Stimulated activated CD8-positive, alpha-beta memory T cell treated with anti-CD3 and anti-CD28 coated beads, Interleukin-15, amount 100 ng/mL, for 1 hour (primary cell): ENCODE measurements at places on chromosomes 12 and 14.

GRCh38 chr12:26125400-26126339, 833 bp upstream of the BHLHE41 start:
- DNase-seq: no peak

GRCh38 chr14:104423701-104424405, 155.7 kb upstream of the C14orf180 start:
- DNase-seq: no peak

DNA sequence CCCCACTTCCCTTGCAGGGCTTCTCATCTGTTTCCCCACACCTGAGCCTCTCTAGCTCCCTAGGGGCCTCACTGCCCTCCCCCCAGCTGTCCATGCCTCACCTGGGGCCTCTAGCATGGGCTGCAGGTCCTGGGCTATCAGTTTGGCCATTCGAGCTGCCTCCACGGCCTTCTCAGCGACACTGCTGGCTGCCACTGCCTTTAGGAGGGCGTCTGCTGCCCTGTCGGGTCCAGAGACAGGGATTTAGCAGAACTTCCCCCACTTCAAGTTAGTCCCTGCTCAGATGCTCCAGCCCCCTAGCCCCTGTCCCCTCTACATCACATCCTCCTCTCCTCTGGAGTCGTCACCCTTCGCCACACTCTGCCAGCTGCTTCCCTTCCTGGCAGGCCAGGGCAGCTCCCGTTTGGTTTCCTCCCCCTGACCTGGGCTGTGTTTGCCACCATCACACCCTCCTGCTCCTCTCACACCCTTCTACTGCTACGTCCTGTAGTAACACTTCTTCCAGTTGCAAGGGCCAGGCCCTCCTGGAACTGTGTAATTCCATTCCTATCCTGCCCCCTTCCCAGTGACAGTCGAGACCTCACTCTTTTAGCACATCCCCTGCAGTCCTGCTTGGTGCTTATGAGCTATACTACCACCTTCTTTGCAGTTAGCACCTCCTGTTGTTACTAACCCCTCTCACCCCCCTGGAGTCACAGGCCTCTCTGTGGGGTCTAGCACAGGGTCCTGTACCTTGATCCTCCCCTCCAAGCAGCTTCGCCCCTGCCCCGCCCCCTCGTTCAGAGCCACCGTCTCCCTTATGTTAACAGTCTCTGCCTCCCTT, 4.3 kb upstream of the AP1G2 start:
- DNase-seq: no peak

DNA sequence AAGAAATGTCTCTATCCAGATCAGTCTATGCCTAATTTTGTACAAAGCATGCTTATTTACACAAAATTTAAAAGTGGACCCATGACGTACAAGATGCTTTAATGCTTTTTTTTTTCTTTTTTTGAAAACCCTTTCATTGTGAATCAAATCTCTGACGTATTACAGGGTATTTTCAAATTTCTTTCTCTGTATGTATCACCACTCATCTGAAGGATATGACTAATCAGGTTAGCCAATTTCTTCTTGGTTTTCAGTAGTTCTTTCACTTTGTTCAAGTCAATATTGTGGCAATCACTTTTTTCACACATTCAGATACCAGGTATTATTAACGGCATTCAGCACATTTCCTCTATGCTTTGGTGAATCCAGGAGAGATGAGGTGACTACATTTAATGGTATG, 685.3 kb downstream of the TRHDE start:
- no peak for DNase-seq

DNA sequence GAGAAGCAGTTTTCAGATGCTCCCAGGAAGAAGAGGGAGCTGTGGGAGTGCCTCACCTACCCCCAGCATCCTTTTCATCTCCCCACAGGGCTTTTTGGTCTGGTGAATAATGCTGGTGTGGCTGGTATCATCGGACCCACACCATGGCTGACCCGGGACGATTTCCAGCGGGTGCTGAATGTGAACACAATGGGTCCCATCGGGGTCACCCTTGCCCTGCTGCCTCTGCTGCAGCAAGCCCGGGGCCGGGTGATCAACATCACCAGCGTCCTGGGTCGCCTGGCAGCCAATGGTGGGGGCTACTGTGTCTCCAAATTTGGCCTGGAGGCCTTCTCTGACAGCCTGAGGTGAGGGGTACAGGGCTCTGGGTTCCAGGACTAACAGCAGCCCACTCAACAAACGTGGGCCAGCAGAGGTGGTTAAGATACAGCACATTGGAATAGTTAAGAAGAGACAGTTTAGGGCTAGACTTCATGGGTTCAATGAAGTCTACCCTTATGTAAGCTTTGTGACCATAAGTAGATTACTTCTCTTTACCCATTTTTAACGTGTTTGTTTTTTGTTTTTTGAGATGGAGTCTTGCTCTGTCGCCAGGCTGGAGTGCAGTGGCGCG, 1.5 kb downstream of the RDH5 start:
- DNase-seq: no peak

- no peak for DNase-seq
These were observed 88.9 kb downstream of the PTGER2 start for GRCh38 chr14:52402812-52403526.
